Dorsolateral prefrontal cortex (tissue), 122 donors: ENCODE measurements at places on chromosomes 13 and 19. TPM values are rescaled to one million over a fixed set of nuclear protein-coding genes. Genes with fewer than 3 reads are reported as not detected.

Gene PCDH9
- 276 TPM for total RNA-seq

Gene ZNF737
- total RNA-seq = 42.1 TPM

Gene PCDH8
- total RNA-seq = 19.7 TPM

Gene PALM
- total RNA-seq = 310 TPM

Gene TNFSF13B
- 6.6 TPM for total RNA-seq

Gene ZNF729
- not detected for total RNA-seq

Gene SIGLECL1
- not detected for total RNA-seq

Gene ZNF728
- total RNA-seq = 2.2 TPM

Gene COMP
- total RNA-seq = not detected

Gene ERICH4
- not detected for total RNA-seq

Gene FRY
- 114 TPM for total RNA-seq

Gene PLVAP
- 2.2 TPM for total RNA-seq

Gene KLK3
- total RNA-seq = not detected

Gene CBY2
- not detected for total RNA-seq

Gene SYT3
- 40.4 TPM for total RNA-seq

Gene LACC1
- total RNA-seq = 8.1 TPM
